Nephron progenitor cell (in vitro differentiated cells): ENCODE measurements at places on chromosomes 7 and 10.

- H3K36me3 ChIP-seq, result no peaks in the 10 kb centered on the region
- DNase-seq, result no peak
- H3K27ac ChIP-seq, result no peak overlapping the region
- H3K27me3 ChIP-seq, result peaks cover 2% of the 10 kb centered on the region
Observed at GRCh38 chr10:33803248-33803647, 468.8 kb upstream of the NRP1 start.

DNA sequence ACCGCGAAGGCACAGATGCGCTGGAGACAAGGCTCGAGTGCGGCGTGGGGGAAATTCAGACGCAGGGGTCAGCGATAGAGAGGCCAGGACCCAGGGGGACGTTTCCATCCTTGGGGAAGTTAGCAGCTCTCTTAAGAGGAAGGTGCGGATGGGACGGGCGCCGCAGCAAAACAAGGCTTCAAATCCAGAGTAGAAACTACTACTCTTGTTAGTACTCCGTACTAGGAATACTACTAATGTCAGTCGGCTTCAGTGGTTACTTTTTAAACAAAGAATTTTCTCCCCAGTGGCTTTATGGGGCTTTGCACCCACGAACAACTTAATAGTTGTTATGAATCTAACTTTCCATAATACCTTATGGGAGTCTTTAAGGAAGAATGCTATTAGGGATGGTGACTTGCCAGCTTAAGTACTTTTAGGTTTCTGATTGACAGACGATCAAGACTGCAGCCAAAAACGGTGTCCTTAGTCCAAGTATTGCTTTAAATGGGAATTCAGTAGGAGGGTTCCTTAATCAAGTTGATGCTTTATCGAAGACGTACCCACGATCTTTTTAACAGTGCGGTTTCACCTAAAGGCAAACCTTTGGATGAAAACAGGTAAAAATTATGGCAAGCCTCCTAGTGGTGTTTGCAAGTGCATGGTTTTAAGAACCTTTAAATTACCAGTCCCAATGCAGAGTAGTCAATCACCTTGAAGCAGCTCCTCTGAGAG, 812 bp upstream of the IDE start:
- peak overlapping the region; percentile 97 for H3K27ac ChIP-seq
- no peak for DNase-seq
- H3K27me3 ChIP-seq, result no peaks in the 10 kb centered on the region
- peaks cover 37% of the 10 kb centered on the region for H3K4me1 ChIP-seq

DNA sequence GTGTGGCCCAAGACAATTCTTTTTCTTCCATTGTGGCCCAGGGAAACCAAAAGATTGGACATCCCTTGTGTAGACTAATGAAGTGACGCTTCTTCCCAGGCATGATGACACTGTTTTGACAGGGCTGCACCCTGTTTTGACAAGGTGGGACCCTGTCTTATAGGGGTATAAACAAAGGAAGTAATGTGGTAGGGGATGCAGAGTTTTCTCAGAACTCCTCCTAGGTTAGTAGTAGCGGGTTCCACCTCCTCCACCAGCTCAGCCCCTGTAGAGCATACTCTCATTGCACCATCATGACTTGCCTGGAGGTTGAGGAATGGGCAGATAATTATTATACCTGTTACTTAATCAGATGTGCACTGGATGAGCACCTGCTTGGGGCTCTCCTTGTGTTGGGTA, 123.1 kb downstream of the CCNY start:
- H3K4me1 ChIP-seq, result peaks cover 24% of the 10 kb centered on the region
- H3K27ac ChIP-seq, result no peak overlapping the region
- no peak for DNase-seq
- no peaks in the 10 kb centered on the region for H3K36me3 ChIP-seq

DNA sequence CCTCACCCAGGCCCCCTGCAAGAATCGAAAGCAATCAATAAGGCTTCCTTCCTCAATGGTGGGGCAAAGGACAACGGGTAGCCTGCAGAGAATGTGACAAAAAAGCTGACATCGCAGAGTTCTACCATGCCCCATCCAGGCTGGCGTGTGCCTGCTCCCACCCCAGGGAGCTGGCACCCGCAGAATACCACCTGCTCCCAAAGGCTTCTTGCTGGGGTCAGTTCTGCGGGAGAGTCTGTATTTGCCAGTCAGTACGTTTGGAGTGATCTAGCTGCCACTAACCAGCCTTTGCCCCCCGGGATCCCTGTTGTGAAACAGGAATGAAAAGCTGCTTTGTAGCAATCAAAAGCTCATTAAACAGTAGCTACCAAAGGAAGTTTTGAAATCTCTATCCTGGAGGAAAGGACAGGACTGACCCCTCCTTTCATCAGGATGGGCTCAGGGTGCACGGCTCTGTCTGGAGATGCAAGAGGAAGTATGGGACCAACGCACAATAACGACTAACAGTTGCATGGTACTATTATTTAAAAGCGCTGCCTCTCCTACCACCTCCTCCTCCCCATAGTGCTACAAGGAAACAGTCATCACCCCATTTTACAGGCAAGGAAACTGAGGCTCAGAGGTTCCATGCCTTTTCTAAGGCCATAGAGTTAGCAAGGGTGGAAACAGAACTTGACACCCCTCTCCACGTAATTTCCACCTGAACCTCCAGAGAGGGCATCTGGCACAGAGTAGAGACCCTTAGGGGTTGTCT, 67.0 kb downstream of the FGFR2 start:
- no peak overlapping the region for H3K27ac ChIP-seq
- H3K36me3 ChIP-seq, result peaks cover 53% of the 10 kb centered on the region
- peaks cover 19% of the 10 kb centered on the region for H3K27me3 ChIP-seq
- no peak overlapping the region for H3K4me3 ChIP-seq

- H3K27me3 ChIP-seq, result peaks cover 7% of the 10 kb centered on the region
- peak within 1 kb of the TSS; percentile 75 for H3K27ac ChIP-seq
- peak; percentile 80 for DNase-seq
- H3K4me3 ChIP-seq, result peak within 1 kb of the TSS; percentile 94
- peaks cover 38% of the 10 kb centered on the region for H3K4me1 ChIP-seq
Observed at GRCh38 chr7:79453558-79454360, at the start of gene MAGI2. TSS of gene MAGI2 (minus strand) at chr7:79453667. CDS start at chr7:79453320, 347 bp downstream.
